Gastroesophageal sphincter (tissue), 4 donors: ENCODE measurements at places on chromosomes 11 and 22.

DNA sequence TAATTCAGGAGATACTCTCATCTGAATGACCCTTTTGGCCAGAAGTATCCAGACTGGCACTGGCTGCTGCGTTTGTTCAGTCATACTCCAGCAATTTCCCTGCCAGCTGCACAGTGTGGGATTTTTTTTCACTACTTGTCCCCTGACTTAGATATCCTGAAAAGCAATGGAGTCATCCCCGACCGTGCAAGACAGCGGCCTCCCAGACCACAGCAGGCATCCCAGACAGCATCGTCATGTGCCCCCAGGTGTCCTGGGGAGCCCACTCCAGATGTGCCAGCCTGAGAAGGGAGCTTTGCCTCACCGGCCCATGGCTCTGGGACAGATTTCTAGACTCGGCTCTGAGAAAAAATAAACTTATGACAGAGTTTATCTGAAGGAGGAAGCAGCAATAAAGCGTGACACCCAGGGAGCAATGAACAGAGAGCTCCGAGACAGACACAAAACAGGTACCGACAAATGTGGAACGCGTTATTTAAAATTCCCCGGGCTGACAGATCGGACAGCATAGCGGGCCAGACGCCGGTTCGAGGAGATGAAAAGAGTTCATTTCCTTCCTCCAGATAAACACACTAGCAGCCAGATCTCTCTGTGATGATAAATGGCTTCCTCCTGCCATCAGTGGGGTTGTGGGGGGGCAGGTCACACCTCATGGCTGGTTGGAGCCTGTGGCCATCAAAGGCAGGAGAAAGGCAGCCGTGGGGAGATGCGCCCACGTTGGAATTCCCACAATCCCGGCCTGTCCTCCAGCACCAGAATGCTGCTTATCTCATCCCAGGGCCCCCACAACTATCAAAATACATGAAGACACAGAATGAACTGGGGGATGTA, 106.4 kb upstream of the FGF3 start:
- no peak for ATAC-seq

DNA sequence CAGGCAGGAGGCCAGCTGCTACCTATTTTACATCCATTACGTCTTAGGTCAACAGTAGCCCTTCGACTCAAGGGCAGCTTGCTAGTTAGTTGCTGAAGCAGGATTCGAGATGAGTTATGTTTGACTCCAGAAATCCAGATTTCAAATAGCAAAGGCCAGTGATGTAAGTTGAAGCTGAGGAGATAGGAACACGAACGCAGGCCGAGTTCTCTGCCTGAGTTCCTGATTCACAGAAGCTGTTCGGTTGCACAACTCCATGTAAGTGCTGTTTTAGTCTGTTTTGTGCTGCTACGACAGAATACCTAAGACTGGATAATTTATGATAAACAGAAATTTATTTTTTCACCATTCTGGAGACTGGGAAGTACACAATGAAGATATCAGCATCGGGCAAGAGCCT, 111.2 kb downstream of the SLC1A2 start:
- no peak for ATAC-seq

GRCh38 chr11:123570939-123571580, 83.4 kb downstream of the SCN3B start:
- no peak for ATAC-seq

DNA sequence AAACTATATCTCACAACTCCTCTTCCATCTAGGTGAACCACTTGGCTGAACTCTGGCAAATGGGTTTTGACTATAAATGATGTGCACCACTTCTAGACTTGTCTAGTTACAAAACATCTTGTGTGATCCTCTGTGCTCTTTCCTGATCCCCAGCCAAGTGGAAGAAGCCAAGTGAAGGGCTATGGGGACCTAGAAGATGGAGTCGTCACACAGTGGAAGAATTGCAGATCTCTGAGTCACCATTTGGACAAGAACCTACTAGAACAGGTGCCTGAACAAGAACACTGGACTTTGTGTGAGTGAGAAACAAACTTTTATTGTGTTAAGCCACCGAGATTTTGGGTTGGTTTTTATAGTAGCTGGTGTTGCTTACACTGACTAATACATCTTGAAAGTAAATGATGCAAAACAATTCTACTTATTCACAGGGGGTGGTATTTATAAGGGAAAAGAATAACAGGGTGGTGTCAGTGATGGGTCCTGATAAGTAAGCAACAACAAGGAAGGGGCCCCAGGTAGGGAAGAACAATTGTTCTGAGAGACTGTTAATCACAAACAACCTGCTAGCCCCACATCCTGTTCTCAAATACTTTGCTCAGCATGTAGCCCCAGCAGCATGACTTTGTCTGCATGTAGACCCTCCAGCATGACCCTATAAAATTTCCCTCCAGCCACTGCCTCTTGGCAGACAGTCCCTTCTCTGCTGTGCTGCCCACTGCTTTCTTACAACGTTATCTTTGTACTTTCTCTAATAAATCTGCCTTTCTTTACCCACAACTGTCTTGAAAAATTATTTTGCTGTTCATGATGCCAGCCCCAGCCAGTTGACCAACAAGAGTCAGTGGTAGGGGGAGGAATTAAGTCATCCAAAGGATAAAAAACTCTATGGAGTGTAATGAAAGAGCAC, 280.7 kb upstream of the PLET1 start:
- ATAC-seq = no peak

- ATAC-seq = no peak
Measured at GRCh38 chr11:23123753-23124152, 263.5 kb upstream of the CCDC179 start.

DNA sequence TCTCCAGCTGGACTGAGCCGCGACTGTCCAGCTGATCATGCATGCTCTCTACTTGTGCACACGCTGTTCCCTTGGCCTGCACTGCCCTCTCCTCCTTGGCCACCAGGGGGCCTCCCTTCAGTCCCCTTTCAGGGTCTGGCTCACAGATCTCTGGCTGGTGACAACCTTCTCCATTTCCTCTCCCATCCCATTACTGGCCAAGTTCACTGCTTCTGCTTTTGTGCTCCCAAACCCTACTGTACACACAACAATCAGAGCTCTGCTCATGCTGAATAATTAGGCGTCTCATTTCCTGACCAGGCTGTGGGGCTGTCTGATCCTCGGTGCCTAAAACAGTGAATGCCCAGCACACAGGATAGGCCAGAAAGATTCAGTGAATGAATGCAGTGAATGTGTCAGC, 224.0 kb upstream of the NARS2 start:
- peak; percentile 67 for ATAC-seq

DNA sequence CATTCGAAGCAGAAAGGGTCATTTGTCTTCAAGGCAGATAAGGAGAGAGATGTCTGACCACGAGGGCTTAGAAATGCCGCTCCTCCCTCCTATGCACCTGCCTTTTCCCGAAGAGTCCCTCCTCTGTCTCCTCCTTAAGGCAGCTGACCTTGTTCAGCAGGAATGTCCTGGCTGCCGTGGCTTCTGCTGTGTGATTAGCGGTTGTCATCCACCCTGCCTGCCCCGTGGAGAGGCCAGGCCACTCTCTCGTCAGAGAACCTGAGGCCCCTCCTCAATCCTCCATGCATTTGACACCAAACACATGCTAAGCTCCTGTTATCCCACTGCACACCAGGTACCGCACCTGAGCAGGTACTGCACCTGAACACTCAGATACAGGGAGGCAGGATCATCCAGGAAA, 834.6 kb downstream of the TBC1D22A start:
- ATAC-seq = no peak

- ATAC-seq = no peak
Measured at GRCh38 chr11:32526760-32527159, 56.9 kb upstream of the EIF3M start.

GRCh38 chr11:75347781-75348566, 3.5 kb downstream of the ARRB1 start:
- ATAC-seq = peak; percentile 37

DNA sequence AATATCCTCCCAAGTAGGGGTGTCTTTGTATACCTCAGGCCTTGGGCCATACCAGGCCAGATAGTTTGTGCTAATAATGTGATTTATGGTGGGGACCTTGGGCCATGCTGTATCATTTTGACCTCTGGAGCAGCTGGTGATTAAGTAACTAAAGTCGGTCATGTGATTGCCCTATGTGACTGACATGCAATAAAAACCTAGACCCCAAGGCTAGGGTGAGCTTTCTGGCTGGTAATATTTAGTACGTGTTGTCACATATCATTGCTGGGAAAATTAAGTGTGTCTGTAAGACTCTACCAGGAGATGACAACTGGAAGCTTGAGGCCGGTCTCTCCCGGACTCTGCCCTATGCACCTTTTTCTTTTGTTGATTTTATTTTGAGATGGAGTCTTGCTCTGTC, 12.6 kb upstream of the TFIP11 start:
- no peak for ATAC-seq

GRCh38 chr11:95676308-95676707, 113.3 kb downstream of the FAM76B start:
- ATAC-seq = no peak

- no peak for ATAC-seq
Measured at GRCh38 chr11:118536726-118537125, 5.7 kb downstream of the TMEM25 start.

DNA sequence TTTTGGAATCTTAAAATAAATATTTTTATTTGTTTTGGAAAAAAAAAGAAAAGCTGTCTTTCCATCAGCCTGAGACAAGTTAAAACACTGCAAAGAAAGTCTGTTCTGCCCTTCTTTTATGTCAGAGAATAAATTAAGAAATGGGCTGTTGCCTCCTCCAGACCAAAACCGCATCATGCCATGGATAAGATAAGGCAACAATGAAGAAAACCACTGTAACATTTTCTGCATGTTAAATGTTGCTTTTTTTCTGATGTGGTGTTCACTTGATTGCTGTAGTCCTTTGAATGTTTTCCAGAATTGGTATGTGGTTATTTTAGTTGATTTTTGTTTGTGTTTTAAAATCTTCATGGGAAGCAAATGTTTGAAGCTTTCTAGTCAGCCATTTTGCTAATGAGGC, 319.2 kb upstream of the CNTN5 start:
- ATAC-seq = no peak

DNA sequence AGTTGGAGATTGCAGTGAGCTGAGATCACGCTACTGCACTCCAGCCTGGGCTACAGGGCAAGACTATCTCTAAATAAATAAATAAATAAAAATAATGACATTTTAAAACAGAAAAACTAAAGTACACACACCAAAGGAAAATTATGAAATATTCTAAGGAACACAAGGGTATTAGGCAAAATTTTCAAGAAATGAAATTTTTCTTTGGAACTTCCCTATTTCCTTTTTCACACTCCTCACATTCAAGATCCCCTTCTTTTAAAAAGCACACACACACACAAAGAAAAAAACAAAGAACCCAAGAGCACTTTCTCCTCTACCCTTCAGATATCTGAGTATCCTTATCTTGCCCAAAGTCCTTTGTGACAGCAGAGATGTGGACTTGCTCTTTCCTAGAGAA, 92.8 kb downstream of the CCDC73 start:
- ATAC-seq = no peak

- no peak for ATAC-seq
Measured at GRCh38 chr11:72851726-72852125, 37.5 kb downstream of the ATG16L2 start.

- ATAC-seq = no peak
Measured at GRCh38 chr11:102727890-102728289, 3.1 kb upstream of the MMP8 start.

DNA sequence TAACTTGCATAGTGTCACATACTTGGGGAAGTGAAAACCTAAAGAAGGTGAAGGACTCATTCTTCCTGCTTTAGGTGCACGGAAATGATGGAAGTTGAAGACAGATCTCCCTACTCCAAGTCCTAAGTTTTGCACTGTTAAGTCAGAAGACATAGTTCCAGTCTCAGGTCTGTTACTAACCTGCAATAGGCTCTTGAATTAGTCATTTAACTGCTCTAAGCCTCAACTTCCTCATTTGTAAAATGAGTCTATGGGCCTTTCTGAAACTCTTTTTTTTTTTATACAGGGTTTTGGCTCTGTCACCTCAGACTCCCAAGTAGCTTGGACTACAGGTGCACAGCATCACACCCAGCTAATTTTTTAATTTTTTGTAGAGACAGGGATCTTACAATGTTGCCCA, 30.8 kb upstream of the POU2AF1 start:
- ATAC-seq = no peak

GRCh38 chr11:47916361-47916841, 64.0 kb upstream of the PTPRJ start:
- no peak for ATAC-seq

- ATAC-seq = no peak
Measured at GRCh38 chr22:29435236-29436136, 2.9 kb upstream of the RFPL1 start.

DNA sequence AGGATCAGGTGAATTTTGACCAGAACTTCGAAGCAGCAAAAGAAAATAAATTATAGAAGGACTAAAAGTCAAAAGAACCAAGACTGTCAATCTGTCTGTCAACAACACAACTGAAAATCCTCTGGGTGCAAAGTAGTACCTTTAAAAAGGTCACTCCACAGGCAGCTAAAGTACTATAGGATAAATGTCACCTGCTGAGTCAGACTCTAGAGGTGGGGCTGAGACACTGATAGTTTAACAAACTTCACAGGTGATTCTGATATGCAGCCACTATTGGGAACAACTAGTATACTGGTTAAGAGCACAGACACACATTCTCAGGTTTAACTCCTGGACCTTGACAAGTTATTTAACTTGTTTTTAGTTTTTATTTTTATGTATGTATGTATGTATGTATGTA, 107.3 kb downstream of the FCHSD2 start:
- no peak for ATAC-seq
